ENCODE measurements at places on chromosomes 13 and 19.

GRCh38 chr13:102277286-102277685 lies 124.6 kb downstream of the FGF14 start:
- no peak for DNase-seq

GRCh38 chr13:85009447-85009846 lies 789.8 kb downstream of the SLITRK6 start:
- DNase-seq: no peak

GRCh38 chr13:111943229-111943795 lies 123.6 kb upstream of the SOX1 start:
- DNase-seq: no peak

- DNase-seq: peak; percentile 30
These were observed 13.2 kb downstream of the RASA3 start for GRCh38 chr13:114119196-114119595.

Measured in HepG2 (cell line).